ENCODE measurements at places on chromosomes 11 and 22.
A peak's percentile ranks its signal among the peaks of the same experiment; 100 is the strongest.

GRCh38 chr22:30080805-30081204 is 541 bp downstream of the HORMAD2 start:
- DNase-seq = no peak

GRCh38 chr11:47035108-47035507 is 98.5 kb downstream of the CSTPP1 start:
- DNase-seq = no peak

- DNase-seq = no peak
Measured at GRCh38 chr22:33519071-33519973, 401.0 kb downstream of the LARGE1 start.

DNA sequence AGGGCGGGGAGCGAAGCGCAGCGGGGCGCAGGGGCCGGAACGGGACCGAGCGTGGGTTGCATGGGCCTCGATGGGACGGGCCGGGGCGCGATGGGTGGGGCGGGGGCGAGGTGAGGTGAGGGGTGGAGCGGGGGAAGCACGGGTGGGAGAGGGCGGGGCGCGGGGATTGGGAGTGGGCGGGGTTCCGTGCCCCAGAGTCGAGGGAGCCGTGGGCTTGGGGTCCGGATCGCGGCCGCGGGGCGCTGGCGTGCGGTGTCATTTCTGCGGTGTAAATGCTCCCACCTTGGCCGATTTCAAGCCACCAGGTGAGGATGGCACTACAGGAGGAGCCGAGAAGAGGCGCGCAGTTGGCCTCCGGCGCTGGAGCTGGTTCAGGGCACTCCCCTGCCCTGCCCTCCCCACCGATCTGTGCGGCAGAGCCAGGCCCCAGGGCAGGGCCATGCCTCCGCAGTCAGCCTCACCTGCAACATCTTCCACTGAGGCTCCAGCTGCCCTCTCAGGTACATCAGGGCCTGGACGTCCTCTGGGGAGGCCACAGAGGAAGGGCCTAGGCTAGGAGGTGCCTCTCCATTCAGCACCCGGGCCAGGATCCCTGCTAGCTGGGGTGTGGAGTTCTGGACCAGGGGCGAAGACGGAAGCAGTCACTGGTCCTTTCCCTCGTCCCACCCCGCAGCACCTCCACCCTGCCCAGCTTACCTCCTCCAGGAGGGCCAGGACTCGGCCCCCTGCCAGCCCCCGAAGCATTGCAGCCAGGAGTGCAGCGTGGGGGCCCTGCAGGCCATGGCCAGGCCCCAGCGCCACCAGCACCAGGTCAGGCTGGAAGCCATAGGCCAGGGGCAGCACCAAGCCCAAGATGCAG is 620 bp upstream of the TUBGCP6 start:
- peak; percentile 85 for DNase-seq

- no peak for DNase-seq
Measured at GRCh38 chr22:19055801-19056200, 66.4 kb downstream of the DGCR2 start.

DNA sequence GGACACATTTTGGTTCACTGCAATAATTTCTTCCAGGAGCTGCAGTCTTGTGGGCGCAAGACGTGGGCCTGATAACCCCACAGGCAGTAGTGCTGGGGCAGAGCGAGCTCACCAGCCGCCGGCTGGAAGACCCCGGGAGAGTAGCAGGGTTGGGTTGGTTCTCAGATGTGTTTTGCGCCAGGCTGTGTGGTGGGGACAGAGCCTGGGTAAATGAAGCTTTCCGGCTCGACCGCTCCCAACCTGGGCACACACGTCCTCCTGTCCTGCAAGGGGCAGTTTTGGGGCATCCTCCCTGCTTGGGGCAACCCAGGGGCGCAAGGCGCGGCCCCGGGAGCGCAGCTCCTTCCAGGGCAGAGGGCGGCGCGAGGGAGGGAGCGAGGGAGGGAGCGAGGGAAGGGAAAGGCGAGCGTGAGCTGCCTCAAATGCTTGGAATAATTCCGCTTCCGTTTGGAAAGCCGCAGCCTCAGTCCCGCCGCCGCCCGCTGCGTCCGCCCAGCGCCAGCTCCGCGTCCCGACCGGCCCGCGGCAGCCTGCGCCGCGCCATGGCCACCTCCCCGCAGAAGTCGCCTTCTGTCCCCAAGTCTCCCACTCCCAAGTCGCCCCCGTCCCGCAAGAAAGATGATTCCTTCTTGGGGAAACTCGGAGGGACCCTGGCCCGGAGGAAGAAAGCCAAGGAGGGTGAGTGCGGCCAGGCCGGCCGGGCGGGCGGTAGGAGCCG is at the start of gene PARVA:
PARVA (plus strand) TSS at position 466 of the 718 bp plus-strand sequence; CDS start at position 543, 77 bp downstream.
- DNase-seq = peak; percentile 11

- DNase-seq = peak; percentile 9
Measured at GRCh38 chr11:43868852-43869567, 11.6 kb upstream of the ALKBH3 start.

DNA sequence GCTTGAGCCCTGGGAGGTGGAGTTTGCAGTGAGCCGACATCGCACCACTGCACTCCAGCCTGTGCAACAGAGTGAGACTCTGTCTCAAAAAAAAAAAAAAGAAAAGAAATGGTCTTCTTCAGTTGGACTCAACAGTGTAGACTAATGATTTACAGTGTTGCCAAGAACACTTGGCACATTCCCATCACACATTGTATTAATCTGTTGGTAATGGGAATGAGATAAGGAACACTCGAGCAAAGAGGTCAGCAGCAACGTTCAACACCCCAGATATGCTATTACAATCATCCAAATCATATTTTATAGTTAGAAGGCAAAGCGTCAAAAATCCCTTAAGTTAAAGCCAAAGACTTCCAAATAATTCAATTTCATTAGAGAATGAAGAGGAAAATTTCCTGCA is 14.5 kb downstream of the CDON start:
- no peak for DNase-seq

GRCh38 chr11:12172493-12173013 is 62.2 kb downstream of the MICAL2 start:
- no peak for DNase-seq

GRCh38 chr11:95345651-95346050 is 114.6 kb upstream of the SESN3 start:
- no peak for DNase-seq

GRCh38 chr11:31815711-31816467 is 4.8 kb upstream of the PAX6 start:
- no peak for DNase-seq

- peak; percentile 83 for DNase-seq
Measured at GRCh38 chr22:40728731-40729189, 49.5 kb downstream of the MCHR1 start.

GRCh38 chr11:16812274-16812673 is 73.8 kb downstream of the C11orf58 start:
- no peak for DNase-seq

DNA sequence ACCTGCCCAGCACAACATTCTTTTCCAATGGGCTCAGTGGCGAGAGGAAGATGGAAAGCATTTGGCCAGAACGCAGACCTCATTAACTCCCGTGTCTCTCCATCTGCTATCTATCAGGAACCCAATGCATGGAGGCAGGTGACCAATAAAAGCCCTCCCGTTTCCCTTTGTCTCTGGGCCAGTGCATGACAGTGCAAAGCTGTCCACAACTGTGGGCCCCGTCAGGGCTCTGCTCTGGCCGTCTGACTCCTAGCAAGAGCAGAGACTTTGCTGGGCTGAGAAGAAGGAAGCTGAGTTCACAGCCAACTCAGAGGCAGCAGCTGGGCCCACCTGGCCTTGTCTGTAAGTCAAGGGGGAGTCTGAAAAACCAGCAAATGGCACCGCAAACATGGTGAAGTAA is 177.8 kb downstream of the TENM4 start:
- DNase-seq = no peak

DNA sequence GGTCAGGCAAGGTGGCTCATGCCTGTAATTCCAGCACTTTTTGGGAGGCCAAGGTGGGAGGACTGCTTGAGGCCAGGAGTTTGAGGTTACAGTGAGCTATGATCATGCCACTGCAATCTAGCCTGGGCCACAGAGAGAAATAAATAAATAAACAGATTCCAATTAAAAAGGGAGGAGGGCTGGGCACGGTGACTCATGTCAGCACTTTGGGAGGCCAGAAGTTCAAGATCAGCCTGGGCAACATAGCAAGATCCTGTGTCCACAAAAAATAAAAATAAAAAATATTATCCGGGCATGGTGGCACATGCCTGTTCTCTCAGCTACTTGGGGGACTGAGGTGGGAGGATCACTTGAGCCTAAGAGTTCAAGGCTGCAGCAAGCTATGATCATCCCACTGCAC is 7.5 kb downstream of the CYB561A3 start:
- DNase-seq = no peak

GRCh38 chr22:35150183-35151107 is 84.5 kb downstream of the ISX start:
- peak; percentile 52 for DNase-seq

GRCh38 chr22:24128631-24129262 is 52.5 kb upstream of the SUSD2 start:
- DNase-seq = peak; percentile 33

DNA sequence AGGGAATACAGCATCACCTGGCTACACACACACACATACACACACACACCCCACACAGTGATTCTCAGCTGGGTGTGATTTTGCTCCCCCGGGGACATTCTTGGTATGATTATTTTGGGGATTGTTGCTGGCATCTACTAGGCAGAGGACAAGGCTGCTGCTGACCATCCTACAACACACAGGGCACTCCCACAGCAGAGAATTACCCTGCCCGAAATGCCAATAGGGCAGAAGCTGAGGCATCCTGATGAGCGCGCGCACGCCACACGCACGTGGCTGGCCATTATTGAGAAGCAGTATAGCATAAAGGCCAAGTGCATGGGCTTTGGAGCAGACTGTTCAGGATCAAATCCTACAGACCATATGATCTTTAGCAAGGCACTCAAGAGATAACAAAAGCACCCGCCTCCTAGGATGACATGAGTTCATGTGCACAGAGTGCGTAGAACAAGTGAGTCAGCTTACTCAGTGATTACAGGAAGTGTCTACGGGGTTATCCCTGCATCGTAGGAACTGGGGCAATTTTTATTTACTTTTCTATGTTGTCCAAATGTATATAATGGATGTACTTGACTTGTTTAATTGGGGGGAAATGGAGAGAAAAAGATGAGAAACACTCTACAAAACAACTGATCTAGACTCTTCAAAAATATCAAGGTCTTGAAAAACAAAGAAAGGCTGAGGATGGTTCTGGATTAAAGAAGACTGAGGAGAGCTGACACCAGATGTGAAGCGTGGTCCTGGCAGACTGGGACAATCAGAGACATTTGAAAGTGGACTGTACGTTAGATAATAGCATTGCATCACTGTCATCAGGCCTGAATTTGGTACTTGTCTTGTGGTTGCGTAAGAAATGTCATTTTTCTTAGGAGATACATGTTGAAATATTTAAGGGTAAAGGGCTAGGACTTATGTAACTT is 7.2 kb upstream of the EHD1 start:
- peak; percentile 56 for DNase-seq

DNA sequence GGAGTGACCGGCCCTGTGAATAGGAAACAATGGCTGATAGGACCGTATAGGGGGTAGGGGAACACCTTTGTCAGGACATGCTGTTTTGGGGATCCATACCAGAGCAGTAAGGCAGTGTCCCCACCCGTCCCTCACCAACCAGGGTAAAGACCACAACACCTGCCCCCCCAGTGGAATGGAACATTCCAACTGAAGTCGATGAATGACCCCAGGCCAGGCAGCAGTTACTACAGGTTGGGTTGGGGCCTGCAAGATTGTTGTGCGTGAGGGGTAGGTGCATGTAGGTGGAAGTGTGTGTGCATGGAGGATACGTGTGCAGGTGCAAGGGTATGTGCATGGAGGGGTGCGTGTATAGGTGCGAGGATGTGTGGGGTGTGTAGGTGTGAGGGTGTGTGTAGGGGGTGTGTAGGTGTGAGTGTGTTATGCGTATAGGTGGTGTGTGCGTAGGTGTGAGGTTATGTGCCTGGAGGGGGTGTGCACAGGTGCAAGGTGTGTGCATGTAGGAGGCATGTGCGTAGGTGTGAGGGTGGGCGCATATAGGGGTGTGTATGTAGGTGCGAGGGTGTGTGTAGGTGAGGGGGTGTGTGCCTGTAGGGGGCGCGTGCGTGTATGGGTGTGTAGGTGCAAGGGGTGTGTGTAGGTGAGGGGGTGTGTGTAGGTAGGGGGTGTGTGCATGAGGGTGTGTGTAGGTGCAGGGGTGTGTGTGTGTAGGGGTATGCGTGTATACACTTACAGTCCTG is 32.9 kb downstream of the PISD start:
- peak; percentile 35 for DNase-seq

- no peak for DNase-seq
Measured at GRCh38 chr11:67251841-67252240, 14.4 kb upstream of the GRK2 start.

DNA sequence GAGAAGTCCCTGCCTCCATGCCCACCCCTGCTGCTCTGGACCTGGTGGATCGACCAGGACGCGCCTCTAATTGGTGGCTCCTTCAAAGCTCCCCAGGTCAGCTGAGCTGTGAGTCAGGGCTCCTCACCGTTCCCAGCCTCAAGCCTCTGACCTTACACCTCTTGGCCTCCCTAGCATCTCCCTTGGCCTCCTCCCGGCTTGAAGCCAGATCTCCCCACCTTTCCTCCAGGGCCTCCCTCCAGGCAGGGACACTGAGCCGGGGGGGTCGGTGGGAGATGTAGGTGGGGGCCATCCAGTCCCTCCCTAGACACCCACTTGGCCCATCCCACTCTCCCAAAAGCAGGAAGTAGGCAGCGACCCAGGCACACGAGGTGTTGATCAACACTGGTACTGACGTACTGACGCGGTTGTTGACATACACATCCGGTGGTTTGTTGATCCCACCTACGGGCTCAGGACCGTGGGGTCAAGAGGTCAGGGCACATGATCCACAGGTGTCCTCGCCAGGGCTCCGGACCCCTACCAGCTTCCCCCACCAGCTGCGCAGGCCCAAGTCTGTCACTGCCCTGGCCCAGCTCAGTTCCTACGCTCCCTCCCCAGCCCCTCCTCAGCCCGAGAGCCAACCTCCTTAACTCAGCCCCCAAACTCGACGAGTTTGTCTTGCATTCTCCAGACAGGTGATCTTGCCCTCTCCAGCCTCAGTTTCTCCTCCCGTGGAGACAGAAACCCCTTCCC is 802 bp downstream of the ATG2A start:
- peak; percentile 45 for DNase-seq

GRCh38 chr11:10580623-10581022 is 12.2 kb upstream of the LYVE1 start:
- DNase-seq = no peak

- peak; percentile 68 for DNase-seq
Measured at GRCh38 chr22:50274311-50274710, 4.1 kb upstream of the MAPK11 start.

DNA sequence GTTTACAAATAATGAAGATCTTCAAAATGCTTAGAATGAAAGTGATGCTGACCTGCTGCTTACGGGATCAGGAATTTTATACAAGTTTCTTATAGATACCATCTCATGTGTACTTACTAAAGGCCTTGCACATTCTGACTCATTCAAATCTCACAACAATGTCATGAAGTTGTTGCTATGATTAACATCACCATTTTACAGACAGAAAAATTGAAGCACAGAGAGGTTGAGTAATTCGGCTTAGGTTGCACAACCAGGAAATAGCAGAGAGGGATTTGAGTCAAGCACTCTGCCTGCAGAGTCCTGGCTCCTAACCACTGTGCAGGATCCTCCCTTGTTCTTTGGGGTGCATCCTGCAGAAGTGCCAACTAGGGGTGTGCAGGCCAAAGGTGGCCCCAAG is 471.9 kb downstream of the MIAT start:
- DNase-seq = no peak

GRCh38 chr22:22902247-22903001 is 14.8 kb downstream of the IGLL5 start:
- no peak for DNase-seq
